ENCODE measurements at places on chromosomes 1 and 21.

- no peak for DNase-seq
Observed at GRCh38 chr1:215005656-215006345, 76.7 kb upstream of the KCNK2 start.

- no peak for DNase-seq
Observed at GRCh38 chr21:41960386-41960785, 6.6 kb upstream of the C2CD2 start.

GRCh38 chr21:32256873-32257620, 21.8 kb downstream of the MIS18A start:
- DNase-seq: no peak

DNA sequence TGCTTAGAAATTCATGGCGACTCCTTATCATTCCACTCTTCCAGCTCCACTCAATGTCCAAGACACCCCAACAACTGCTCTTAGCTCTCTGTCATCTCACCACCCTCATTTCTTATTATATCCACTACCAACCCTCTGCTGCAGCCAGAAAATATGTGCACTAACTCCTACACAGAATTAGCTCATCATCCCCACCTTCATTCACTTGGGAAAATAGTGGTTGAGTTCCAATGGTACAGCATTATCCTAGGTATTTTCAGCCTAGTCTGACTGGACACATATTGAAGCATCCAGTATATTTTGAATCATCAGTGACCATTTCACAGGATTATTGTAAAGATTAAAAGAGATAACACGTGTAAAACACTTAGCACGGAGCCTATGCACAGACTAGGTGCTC, 16.7 kb upstream of the VSIG8 start:
- no peak for DNase-seq

- no peak for DNase-seq
Observed at GRCh38 chr1:244843148-244843978, 7.9 kb downstream of the COX20 start.

GRCh38 chr1:182368358-182368757, 23.2 kb downstream of the GLUL start:
- DNase-seq: no peak

- no peak for DNase-seq
Observed at GRCh38 chr1:210841926-210842625, 291.9 kb downstream of the KCNH1 start.

DNA sequence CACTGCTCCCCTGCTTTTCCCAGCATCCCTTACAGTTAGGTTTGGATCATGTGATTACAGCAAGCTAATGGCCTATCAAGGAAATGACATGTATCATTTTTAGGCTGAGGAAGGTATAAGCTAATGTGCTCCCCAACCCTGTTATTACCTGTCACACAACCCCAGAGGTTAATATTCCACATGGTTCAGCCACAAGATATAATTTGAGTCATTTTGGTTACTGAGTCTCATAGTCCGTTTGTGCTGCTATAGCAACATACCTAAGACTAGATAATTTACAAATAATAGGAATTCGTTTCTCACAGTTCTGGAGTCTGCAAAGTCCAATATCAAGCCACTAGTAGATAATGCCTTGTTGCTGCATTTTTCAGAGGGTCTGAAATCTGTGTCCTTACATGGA, 29.1 kb upstream of the SLC16A1 start:
- DNase-seq: no peak

DNA sequence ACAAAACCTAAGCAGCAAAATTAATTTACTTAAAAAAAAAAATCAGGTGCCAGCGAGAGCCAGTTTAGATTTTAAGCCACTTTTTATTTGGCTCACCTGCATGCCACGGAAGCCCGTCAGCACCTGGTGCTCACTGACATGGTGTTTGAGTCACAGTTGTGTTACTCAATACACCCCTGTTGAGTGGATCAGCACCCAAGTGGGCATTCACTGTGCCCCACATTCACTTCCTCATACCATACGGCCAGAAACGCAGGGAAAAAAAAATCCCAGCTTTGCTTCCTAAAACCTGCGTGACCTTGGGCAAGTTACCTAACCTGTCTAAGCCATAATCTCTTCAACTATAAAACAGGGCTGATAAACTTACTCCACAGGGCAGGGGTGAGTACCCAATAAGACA, 42.8 kb upstream of the SIM2 start:
- DNase-seq: no peak

GRCh38 chr1:154695985-154696384, 88.0 kb upstream of the ADAR start:
- DNase-seq: no peak

- DNase-seq: no peak
Observed at GRCh38 chr1:81512252-81513003, 288.3 kb upstream of the ADGRL2 start.

DNA sequence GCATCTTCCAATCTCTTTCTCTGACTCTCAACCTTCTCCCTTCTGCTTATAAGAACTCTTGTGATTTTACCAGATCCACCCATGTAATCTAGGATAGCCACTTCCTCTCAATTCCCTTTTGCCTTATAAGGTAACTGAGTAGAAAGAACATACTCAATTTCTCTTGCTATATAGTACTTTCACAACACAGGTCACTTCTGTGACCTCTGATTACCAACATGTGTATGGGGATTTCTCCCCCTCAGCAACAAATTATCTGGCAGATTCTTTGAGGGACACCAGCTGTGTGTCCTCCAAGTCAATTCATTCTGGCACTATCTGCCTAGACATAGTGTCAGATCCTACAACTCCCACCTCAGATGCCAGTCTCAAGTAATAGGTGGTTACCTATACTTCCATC, 62.5 kb downstream of the IL23R start:
- DNase-seq: no peak

DNA sequence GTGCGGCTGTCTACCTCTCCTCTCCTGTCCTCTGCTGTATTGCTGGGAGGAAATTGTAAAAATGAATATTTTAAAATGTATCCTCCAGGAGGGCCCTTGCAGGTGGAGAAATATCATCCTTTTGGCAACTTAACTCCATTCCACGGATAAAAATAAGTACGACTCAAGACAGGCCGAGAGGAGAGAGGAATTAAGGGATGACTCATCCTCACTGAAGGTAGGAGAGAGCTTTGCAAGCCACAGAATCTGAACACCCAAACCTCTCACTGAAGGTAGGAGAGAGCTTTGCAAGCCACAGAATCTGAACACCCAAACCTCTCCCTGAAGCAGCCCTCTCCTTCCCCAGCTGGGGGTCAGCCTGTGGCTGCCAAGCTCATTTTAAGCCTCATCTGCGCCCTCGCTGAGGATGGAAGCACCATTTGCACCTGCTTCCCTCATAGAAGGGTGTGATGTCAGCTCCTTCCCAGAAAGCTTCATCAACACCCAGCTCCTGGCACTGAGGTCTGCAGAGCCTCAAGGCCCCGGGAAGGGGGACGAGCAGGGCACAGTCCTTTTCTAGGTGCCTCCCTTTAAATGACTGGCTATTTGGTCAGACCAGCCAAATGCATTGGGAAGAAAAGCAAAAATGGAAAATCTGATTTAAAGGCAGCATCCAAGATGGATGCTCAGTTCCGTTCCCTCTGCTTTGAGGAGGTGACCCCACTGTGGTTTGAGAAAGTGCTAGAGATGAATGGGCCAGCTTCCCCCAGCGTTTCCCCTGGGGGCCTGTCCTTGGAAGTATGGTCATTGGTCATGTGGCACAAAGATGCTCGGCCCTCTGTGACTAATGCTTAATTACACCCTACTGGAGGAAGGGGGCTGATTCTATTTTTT, 12.9 kb upstream of the SELENON start:
- DNase-seq: no peak

DNA sequence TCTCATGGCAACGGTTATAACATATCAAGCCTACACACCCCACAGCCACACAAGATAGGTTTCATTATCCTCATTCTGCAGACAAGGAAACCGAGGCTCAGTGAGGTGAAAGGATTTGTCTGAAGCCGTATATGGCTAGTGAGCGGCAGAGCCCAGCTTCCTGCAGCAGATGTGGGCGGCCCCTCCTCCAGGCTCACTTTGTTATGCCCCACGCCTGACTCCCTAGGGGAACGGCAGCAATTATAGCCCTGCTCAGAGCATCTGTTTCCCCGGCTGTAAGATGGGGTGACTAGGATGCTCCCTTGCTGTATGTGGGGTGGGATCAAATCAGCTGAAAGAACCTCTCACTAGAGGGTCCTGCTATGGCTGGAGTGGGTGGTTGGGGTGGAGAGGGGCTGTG, 22.1 kb downstream of the GRHL3 start:
- DNase-seq: no peak

- no peak for DNase-seq
Observed at GRCh38 chr1:29171521-29171920, 10.2 kb downstream of the SRSF4 start.

DNA sequence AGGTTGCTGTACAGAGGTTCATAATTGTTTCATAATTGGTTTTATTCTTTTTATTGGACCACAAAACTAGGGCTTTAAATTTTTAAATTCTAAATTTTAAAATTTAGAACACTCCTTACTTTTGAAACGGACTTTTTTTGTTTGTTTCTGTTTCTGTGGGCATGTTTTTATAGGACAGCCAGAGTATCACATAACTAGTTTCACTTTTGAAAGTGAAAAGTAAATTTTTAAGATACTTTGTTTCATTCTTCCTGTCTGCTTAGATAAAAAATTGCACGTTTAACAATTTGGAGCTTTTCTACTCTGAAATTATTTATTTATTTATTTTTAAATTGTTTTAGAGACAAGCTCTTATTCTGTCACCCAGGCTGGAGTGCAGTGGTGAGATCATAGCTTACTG, 29.7 kb downstream of the MDM4 start:
- DNase-seq: no peak

DNA sequence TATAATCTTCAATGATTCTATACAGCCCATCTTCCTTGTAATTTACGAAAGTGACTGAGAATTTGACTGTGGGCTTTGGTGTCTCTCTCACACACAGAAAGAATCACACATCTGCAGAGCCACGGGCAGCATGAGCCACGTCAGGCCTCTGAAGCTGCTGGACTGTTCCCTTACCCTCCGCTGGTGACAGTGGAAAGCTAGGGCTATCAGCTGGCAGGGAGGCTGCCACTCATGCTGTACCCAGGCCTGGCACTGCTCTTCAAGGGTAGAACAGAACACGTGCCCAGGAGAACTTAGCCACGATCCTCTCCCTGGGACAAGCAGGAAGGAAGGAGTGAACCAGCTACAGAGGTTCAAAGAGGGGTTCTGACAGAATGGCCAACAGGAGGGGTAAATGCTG, 90.7 kb downstream of the JAK1 start:
- no peak for DNase-seq

- DNase-seq: no peak
Observed at GRCh38 chr1:67559222-67559700, 125.7 kb upstream of the GADD45A start.

- no peak for DNase-seq
Observed at GRCh38 chr1:221740369-221740992, 1.4 kb downstream of the DUSP10 start.

DNA sequence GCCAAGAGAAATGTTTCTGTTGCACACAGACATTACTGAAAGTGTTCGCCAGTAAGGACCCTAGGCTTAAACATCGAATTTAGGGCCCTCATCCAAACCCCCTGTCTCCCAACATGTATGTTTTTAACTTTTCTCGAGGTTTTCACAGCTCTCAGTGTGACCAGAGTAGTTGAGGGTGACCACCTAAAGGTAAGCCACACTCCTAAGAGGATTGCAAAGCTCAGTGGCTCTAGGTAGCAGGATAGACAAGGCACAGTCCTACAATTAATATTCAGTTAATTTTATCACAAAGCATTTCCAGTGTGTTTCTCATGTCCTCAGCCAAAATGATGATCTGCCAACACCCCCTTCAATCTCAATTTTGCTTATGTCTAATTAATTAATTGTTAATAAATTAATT, 695 bp upstream of the ALG14 start:
- DNase-seq: no peak

DNA sequence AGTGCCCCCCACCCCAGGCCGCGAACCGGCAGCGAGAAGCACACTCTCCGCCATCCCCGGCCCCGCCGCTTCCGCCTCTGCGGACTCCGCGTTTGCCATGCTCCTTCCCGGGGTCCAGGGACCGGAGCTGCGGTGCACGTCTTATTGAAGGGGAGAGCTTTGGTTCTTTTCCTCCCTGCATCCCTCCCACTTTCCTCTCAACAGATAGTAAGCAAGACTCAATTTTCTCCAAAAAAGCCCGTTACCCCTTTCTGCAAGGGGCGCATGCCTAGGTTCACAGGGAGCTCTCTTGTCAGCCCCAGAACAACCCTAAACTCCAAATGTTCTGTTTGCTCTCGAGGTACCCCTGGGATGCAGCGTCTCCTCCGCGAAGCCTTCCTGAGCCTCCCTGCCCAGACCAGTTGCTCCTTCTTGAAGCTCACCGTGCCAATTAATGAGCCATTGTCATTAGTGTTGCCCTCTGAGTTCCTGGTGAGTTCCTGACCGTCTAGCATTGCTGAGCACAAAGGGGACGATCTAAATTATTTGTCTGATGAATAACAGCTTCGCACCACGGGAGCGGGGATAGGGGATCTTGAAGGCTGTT, 8.1 kb downstream of the FOXD3 start:
- DNase-seq: no peak

DNA sequence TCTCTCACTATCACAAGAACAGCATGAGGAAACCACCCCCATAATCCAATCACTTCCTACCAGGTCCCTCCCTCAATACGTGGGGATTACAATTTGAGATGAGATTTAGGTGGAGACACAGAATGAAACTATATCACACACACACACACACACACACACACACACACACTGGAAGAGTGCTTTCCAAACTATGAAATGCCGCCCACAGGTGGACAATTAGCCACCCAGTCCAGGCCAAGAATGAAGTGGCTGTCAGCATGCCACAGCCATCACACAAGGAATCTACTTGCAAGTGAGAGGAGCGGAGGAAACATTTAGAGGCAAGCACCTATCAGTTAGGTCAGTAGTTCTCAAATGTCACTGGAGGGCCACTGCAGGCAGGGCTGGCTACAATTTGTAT, 105.4 kb upstream of the HOOK1 start:
- no peak for DNase-seq

GRCh38 chr1:9406111-9406510, 113.4 kb downstream of the SPSB1 start:
- no peak for DNase-seq

- DNase-seq: peak; percentile 23
Observed at GRCh38 chr1:12230549-12231275, 882 bp downstream of the VPS13D start.

Data from CD4-positive, alpha-beta T cell treated with Interleukin-17A for 4 hours (primary cell).